Adrenal gland (tissue), 19 donors: ENCODE measurements at places on chromosomes 5 and 9. TPM values are rescaled to one million over a fixed set of nuclear protein-coding genes. Genes with fewer than 3 reads are reported as not detected.

DNA sequence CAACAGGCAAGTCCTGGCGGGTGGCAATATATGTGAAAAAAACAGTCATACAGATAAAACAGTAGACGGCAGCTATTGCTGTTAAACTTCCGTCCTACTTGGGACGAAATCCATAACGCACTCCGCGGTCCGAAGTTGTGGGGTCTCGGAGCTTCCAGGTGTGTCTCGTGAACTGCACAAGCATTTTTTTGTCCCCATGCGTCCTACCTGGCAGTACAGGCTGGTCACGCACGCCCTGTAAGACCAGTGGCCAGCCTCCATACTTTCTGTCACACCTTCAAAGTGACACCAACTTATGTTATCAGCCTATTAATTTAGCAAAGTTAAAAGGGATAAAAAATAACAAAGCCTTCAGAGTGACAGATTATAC lies 51.3 kb downstream of the TGFBI start:
- peak; percentile 50 for DNase-seq

DNA sequence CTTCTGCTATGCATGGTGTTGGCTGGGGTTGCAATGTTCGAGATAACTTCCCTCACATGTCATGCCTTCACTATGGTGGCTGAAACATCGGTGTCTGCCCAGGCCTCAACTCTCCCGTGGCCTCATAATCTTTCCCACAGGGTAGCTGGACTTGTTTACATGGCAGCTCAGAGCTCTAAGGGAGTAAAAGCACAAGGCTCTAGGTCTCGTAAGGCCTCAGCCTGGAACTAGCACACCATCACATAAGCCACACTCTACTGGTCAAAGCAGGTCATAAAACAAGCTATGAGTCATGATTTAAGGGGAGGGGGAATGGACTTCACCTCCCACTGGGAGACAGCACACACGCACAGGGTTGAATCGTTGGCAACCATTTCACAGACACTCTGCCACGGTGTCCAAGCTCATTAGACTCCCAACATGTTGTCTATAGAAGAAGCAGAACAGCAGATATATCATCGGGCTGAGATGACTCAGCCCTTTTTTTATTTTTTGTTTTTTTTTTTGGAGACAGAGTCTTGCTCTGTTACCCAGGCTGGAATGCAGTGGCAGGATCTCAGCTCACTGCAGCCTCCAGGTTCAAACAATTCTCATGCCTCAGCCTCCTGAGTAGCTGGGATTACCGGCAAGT lies 66.8 kb upstream of the IL17B start:
- no peak for DNase-seq

DNA sequence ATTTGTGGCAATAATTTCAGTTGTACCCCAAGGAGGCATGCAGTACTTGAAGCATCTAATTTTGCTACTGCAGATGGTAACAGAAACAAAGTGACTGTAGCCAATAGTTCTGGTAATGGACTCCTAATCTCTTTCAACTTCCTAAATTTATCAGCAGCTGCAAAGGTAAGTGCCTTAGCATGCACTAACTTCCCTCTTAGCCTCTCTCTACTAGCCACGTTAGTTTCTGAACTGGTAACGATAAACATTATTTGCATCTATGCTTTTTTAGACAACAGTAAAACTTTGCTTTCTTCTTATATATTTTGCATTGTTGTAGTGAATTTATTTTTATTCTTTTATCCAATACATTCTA lies 6.2 kb upstream of the CKS2 start:
- DNase-seq = no peak

GRCh38 chr9:14829204-14829603 lies 81.0 kb downstream of the FREM1 start:
- DNase-seq = no peak

Gene NPDC1
- total RNA-seq = 41.2 TPM

- no peak for DNase-seq
Observed at GRCh38 chr9:25412646-25413045, 265.6 kb downstream of the TUSC1 start.

GRCh38 chr5:135444881-135445280 lies 2.3 kb downstream of the DCANP1 start:
- DNase-seq = peak; percentile 6

DNA sequence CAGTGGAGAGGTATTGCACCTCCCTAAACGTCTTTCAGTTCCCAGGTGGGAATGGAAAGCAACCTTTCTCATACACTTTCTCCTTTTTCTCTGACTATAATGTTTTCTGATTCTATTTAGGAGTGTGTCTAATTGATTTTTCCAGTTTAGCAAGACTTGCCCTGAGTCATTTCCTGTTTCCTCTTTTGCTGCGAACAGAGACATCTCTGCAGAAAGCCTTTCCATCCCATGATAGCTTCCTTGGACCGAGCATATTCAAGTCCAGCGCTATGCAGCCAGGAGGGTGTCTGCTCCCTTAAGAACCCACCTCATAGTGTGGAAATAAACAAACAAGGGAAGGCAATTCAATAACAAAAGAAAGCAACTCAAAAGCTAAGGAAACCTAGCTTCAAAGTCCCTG lies 60.0 kb upstream of the CDH6 start:
- DNase-seq = no peak

DNA sequence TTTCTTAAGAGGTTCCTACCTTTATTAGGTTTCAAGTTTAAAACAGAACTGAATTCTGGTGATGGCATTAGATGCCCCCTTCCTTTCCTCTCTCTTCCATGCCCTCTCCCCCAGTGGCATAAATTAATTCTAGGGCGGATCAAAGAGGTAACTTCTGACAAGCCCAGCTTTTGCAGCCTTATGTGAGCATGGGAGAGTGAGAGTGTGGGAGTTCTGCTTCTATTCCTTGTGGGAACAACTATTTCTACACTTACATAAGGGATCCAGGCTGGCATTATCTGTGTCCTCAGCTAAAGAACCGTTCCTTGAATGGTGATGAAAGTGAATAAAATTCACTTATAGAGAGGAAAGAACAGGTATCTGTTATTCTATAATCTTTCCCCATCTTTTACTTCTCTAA lies 437.6 kb downstream of the KIF4B start:
- no peak for DNase-seq

GRCh38 chr5:73901455-73901854 lies 275.5 kb downstream of the ARHGEF28 start:
- no peak for DNase-seq

GRCh38 chr9:93225417-93225816 lies 41.5 kb downstream of the WNK2 start:
- no peak for DNase-seq

DNA sequence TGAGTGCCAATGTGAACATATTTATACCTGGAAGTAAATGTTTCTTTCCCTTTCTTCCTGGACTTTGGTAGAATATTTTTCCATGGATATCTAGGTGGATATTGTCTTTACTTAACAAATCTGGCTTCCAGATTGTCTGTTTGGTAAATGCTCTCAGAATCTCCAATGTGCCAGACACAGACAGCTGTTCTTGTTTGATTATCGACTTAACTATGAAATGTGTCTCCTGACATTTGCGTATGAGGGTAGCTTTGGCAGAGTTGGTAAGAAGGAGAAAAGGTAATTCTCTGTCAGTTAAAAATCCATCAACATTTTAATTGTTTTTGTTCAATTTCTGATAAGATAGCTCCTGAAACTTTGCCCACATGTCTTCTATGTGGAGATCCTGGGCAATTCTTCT lies 196.4 kb upstream of the NUDT12 start:
- DNase-seq = no peak

Gene OGN
- 3.6 TPM for total RNA-seq

DNA sequence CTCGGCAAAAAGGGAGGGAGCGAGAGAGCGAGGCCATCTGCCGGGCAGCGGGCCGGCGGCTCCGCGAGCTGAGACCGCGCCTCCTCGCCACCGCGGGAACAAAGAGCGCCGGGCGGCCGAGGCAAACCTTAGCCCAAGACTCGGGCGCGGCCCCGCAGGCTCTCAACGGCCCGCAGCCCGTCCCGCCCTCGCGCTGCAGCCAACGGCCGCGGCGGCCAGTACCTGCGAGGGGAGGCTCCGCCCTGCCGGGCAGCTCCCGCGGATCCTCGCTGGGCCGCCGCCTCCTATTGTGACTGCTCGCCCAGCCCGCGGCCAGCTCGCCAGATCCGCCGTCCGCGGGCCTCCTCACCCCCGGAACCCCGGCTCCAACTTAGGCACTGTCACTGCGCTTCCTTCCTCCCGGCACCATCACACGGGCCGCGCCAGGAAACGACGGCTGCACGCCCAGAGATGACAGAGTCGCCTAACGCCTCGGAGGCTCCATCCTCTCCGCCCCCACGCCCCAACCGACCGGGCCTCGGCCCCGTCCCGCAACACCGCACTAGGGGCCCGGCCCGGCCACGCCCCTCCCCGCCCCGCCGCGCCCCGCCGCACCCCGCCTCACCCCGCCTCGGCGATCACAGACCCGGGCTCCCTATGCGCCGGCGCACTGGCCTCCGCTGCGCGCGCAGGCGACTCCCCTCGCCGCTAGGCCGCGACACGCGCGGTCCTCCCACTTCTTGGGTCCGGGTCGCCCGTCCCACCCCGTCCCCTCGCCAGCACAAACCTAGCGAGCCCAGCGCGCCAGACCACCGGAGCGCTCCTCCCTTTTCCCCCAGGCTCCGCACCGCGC lies 479 bp upstream of the RNF38 start:
- peak; percentile 85 for DNase-seq

GRCh38 chr5:165457859-165458481 lies 1952.6 kb downstream of the MAT2B start:
- no peak for DNase-seq

Gene HAND1
- total RNA-seq = 6.8 TPM

GRCh38 chr9:114445616-114446015 lies 57.8 kb upstream of the AKNA start:
- DNase-seq = no peak

- DNase-seq = peak; percentile 24
Observed at GRCh38 chr5:141778206-141778605, 96.2 kb upstream of the ARAP3 start.

Gene SSBP2
- 424 TPM for total RNA-seq

- no peak for DNase-seq
Observed at GRCh38 chr5:53422539-53422938, 57.9 kb upstream of the FST start.

GRCh38 chr5:138464388-138465260 lies 655 bp upstream of the EGR1 start:
- peak; percentile 99 for DNase-seq

DNA sequence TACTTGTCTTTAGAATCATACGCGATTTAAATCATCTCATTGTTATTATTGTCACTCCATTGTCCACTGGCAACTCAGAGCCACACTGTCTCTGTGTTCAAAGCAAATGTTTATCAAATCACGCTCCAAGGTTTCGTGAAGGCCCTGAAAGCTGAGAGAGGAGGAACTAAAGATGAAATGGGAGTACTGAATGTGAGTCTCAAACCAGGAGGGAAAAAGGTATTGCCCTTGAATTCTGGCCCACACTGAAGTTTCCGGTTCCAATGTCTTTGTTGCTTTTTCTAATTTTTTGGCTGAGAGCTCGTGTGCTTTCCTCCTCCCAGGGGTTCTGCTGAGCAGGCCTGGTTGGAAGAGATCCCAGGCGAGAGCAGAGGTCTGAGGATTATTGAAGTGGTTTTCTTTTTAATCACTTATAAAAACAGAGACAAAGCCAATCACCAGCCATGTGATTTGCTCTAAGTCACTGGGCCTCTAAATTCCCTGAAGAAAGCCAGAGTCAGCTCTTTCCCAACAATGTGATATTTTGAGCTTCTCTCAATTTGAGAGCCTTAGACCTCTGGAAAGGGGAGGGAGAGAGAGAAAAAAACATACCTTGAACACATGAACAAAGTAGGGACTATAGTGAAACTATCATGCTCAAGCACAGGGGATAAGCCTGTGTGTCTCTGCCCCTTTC lies 420.8 kb upstream of the GRAMD2B start:
- peak; percentile 45 for DNase-seq

- DNase-seq = no peak
Observed at GRCh38 chr9:125561509-125562148, 145.4 kb downstream of the MAPKAP1 start.

GRCh38 chr9:26234865-26235264 lies 556.6 kb upstream of the TUSC1 start:
- DNase-seq = no peak

GRCh38 chr5:143976055-143976454 lies 164.1 kb downstream of the HMHB1 start:
- DNase-seq = no peak

- no peak for DNase-seq
Observed at GRCh38 chr5:83911367-83911919, 190.8 kb upstream of the HAPLN1 start.

DNA sequence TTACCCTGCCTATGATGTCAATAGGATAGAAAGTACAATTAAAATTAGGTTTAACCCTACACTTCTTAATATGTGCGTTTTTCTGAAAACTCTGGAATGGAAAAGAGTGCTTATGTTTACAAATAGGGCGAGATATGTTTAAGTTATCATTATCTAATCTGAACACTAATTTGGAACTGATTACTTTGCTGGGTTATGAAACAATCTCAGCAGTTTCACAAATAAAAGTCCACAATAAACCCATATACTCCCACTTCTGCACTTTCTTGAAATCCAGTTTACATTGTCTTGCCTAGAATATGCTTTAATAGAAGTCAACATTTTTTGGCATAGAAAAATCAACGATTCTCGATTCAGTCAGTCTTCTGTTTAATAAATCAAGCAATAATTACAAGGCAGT lies 236.3 kb downstream of the NFIB start:
- DNase-seq = no peak
